GM12878 (cell line): ENCODE measurements at places on chromosomes 7 and 10. TPM values are rescaled to one million over a fixed set of nuclear protein-coding genes. Genes with fewer than 3 reads are reported as not detected.

DNA sequence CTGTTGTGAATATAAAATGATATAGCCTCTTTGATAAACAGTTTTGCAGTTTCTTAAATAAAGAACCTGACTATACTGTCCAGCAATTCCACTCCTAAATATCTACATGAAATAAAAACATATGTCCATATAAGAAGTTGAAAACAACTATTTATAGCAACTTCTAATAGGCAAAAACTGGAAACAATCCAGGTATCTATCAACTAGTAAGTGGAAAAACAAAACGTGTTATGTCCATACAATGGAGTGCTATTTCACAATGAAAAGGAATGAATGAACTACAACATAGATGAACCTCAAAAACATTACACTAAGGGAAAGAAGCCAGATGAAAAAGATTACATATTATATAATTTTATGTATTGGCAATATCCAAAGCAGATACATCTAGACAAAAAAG, 268.9 kb downstream of the CSTF2T start:
- no peak for DNase-seq

GRCh38 chr7:148211740-148212151, 378.8 kb upstream of the C7orf33 start:
- DNase-seq = no peak

DNA sequence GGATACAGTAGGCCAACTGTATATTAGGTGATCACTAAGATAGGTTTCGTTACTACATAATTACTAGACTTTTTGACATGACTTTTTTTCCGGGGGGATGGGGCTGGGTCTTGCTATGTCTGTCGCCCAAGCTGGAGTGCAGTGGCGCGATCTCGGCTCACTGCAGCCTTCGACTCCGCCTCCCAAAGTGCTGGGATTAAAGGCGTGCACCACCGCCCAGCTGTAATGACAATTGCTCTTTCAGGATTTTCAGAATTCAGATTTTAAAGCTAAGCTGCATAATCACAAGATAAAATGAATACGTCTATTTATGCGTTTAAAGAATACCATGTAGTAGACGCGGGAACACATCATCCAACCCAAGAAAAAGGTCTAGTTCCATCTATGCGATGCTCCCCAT, 982 bp downstream of the IDI1 start:
- DNase-seq = no peak

GRCh38 chr7:53642361-53642760, 606.9 kb downstream of the POM121L12 start:
- DNase-seq = no peak

DNA sequence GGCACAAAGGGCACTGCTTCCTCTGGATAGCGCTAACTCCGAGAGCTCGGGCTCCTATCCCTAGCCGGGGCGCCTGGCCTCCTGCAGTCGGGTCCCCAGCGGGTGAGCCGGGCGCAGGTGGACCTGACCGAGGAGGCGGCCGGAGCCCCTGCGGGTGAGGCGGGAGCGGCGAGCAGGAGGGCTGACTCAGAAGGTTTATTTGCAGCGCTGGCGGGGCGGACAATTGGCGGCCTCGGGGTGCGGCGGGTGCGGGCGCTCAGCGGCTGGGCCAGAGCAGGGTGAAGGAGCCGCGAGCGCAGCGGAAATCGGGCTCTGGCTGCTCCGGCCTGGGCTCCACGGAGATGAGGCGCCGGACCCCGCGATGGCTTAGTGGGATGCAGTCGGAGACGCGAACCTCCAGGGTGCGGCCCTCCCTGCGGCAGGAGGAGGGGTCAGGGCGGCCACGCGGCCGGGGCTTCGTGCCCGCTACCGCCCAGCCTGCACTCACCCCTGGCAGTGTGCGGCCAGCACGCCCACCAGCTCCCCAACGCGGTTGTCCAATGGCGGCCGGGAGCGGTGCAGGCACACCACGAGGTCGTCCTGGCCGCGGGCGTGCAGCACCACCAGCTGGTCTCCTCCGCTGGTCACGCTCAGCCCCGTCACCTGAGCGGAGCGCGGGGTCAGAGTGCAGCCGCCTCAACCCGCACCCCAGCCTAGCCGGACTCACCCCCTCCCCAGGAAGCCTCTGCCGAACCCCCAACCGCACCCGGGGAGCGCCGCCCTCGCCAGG, 16.1 kb downstream of the MYO1G start:
- no peak for DNase-seq

- no peak for DNase-seq
These were observed 263.8 kb downstream of the ARHGAP12 start for GRCh38 chr10:31664803-31665202.

- no peak for DNase-seq
These were observed 767.2 kb downstream of the TNS3 start for GRCh38 chr7:46814516-46815250.

GRCh38 chr10:71379118-71379766, 17.5 kb upstream of the CDH23 start:
- no peak for DNase-seq

DNA sequence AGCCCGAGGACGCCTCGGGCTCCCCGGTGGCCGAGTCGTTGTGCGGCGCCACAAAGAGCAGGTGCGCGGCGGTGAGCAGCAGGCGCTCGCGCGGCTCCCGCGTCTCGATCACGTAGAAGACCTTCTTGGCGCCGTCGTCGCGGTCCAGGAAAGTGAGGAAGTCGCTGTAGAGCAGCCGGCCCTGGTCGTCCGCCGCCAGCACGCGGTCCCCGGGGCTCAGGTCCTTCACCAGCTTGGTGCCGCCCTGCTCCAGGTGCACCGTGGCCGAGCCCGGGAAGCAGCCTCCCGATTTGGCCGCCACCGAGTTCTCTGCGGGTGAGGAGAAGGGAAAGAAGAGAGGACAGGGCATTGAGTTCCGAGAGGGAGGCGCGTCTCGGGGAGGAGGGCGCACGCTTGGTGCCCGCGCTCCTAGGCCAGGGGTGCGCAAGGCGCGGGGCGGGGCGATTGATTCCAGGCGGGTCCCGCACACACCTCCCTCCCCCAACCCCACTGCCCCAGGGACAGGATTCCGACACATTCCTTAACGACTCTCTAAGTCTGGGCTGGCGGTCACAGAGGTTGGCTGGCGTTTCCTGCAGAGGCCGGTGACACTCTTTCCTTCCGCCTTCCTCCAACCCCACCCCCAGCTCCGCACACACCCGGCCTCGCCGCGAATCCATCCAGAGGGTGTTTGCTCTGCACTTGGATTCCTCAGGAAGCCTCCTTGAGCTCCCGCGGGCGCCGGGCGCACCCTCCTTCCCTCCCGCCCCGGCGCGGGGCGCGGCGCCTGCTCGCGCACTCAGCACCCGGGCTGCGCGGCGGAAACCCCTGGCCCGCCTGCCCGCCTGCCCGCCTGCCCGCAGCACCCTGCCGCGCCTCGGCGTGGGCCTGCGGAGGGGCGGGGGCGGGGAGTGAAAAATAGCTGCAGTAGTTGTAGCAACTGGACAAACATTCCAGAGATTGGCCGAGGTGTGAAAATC, 8.6 kb downstream of the SHH start:
- DNase-seq = no peak

- DNase-seq = no peak
These were observed 10.4 kb downstream of the ZNF3 start for GRCh38 chr7:100071018-100071723.

- no peak for DNase-seq
These were observed 164.9 kb downstream of the NSUN6 start for GRCh38 chr10:18486438-18486837.

DNA sequence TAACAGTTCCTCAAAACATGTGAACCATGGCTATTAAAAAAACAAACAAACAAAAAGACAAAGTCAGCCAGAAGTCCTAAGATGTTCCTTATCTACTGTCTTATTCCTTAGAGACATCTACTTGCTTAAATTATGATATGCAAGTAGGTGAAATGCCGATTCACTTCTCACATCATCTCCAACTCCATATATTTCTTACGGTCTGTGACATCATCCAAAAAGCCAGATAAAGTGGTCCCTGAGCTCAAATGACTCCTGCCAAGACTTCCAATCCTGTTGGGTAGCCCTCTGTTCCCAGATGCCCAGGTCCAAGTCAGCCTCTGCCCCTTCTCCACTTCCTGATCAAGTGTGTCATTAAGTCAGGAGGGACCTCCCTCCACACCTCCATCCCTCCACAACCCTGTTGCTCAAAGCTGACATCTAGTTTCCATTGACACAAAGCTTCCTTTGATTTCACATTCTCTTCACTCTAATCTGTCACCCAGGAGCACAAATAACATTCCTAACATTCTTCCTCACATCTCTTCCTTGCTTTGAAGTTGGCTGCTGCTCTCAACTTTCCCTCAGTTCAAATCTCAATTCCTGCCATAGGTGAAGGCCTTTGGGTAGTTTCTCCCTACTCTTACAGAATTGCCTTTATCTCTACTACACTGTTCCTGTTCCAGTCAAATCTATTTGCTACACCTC, 56.1 kb upstream of the PDLIM1 start:
- no peak for DNase-seq

DNA sequence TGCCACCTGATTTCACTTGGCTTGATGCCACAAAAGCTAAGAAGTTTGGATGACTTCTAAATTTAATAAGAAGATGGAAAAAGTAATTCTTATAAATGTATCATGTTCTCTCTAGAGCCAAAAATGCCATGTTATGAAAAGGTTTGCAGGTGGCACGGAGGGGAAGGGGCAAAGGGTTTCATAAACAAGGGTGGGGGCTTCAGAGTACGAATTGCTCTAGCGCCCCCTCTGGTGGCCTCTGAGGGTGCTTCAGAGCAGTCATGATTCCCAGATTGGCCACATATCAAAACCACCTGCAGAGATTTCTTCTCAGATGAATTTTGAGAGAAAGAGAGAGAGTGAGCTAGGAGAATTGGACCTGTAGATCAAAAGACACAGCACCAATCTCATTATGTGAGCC, 208.6 kb upstream of the YAE1 start:
- no peak for DNase-seq

DNA sequence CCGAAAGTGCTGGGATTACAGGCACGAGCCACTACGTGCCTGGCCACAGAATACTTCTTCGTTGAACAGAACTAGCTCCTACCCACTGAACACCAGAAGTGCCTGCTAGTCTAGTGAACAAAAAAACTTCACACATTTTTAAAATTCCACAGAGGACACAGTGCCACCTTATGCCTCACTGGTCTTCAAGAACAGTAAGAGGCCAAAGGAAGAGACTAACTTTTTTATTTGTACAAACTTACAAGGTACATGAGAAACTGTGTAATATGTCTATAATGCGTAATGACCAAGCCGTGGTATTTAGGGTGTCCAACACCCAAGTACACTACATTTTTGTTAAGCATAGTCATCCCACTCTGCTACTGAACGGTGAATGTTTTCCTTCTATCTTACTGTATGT, 144.4 kb upstream of the PTER start:
- DNase-seq = no peak

GRCh38 chr7:13265271-13265670, 577.8 kb downstream of the ARL4A start:
- DNase-seq = no peak

GRCh38 chr10:92203919-92204623, 86.8 kb downstream of the CPEB3 start:
- no peak for DNase-seq

GRCh38 chr7:113752289-113752688, 166.5 kb downstream of the PPP1R3A start:
- no peak for DNase-seq

DNA sequence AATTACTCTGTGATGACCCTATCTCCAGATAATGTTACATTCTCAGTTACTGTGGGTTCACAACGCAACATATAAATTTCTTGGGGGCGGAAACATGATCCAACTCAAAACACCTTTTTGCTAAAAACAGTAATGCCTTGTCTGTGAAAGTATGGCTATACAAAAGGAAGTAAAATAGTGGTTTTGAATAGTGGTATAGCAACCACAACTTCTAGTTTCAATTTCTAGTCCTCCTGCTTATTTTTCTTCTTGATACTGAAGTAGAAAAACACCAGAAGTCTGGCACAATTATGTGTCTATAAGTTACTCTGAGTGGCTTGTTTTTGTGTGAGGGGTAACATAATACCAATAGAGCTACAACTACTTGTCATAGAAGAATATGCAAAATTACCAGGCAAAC, 21.5 kb upstream of the ZNF800 start:
- no peak for DNase-seq

- no peak for DNase-seq
These were observed 29.4 kb upstream of the RAB18 start for GRCh38 chr10:27474741-27475140.

GRCh38 chr10:86837663-86838062, 81.2 kb downstream of the BMPR1A start:
- no peak for DNase-seq

GRCh38 chr7:29614229-29614628, 50.6 kb downstream of the PRR15 start:
- no peak for DNase-seq

GRCh38 chr7:149495785-149496641, 1.6 kb downstream of the ZNF746 start:
- no peak for DNase-seq

- DNase-seq = no peak
These were observed 38.0 kb downstream of the WIPI2 start for GRCh38 chr7:5228066-5228465.

DNA sequence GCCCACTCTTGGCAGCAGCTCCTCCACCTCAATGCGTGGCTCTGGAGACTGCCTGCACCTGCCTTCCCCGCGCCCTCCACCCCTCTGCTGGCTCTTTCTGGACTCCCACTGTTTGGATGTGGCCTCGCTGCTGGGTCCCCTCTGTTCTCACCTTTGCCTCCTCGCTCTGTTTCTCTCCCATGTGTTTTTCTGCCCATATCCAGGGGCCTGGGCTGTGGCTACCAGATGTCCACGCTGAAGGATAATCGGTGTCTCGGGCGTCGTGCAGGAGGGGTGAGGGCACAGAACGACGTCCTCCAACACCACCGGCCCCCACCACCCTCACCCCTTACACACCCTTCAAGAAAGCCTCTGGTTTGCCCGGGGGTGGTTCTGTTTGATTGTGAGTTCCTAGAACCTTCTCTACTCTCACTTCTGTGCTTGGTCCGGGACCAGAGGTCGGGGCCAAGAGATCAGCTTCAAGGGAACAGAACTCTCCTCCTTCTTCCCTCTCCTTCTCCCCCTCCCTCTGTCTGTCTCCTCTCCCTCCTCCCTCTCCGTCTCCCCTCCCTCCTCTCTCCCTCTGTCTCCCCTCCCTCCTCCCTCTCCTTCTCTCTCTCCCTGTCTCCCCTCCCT, 31.7 kb downstream of the AP5Z1 start:
- no peak for DNase-seq

GRCh38 chr10:47299611-47300428, at the start of gene GDF10:
Gene GDF10 (plus strand): TSS chr10:47300197. CDS start chr10:47300652, 455 bp downstream.
- DNase-seq = no peak

- no peak for DNase-seq
These were observed 859.8 kb downstream of the LRMDA start for GRCh38 chr10:76291175-76291574.

The C10orf105 gene
- polyA plus RNA-seq = not detected in 2 replicates

The SKIDA1 gene
- 0.26 and 0.78 TPM in 2 replicates for polyA plus RNA-seq

The CYP2C19 gene
- polyA plus RNA-seq = not detected in 2 replicates

The UNCX gene
- polyA plus RNA-seq = not detected in 2 replicates

The ABCB4 gene
- 3.6 and 4.2 TPM in 2 replicates for polyA plus RNA-seq

The TRIM56 gene
- polyA plus RNA-seq = 10.3 and 12.7 TPM in 2 replicates

The CPA2 gene
- not detected in 2 replicates for polyA plus RNA-seq

The KLF14 gene
- polyA plus RNA-seq = not detected in 2 replicates

The AMZ1 gene
- polyA plus RNA-seq = 1.0 and 2.0 TPM in 2 replicates

The FAM180A gene
- polyA plus RNA-seq = not detected in 2 replicates

The KEL gene
- 0.80 TPM in 1 of 2 replicates, not detected in the other for polyA plus RNA-seq

The NUPR2 gene
- polyA plus RNA-seq = not detected in 2 replicates

The SVOPL gene
- polyA plus RNA-seq = not detected in 2 replicates

The MOGAT3 gene
- not detected in 2 replicates for polyA plus RNA-seq

The ENKUR gene
- polyA plus RNA-seq = 0.16 and 0.19 TPM in 2 replicates

The PRRT4 gene
- not detected in 2 replicates for polyA plus RNA-seq

The CREB5 gene
- 47.8 and 50.6 TPM in 2 replicates for polyA plus RNA-seq

The TRPV5 gene
- not detected in 2 replicates for polyA plus RNA-seq

The GTF2IRD1 gene
- polyA plus RNA-seq = 0.57 and 1.6 TPM in 2 replicates
